ENCODE measurements at places on chromosomes 4 and X.

- DNase-seq, result no peak
Measured at GRCh38 chr4:151114338-151114737, 14.9 kb downstream of the RPS3A start.

DNA sequence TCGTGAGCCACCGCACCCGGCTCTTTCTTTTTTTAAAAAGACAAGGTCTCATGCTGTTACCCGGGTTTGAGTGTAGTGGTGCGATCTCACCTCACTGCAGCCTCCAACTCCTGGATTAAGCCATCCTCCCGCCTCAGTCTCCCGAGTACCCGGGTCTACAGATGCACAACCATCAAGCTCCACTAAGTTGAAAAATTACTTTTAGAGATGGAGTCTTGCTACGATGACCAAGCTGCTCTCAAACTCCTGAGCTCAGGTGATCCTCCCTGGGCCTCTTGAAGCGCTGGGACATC, 2.0 kb downstream of the SLC25A6 start:
- DNase-seq, result no peak

- DNase-seq, result no peak
Measured at GRCh38 chr4:180665481-180665880, 1577.7 kb upstream of the TENM3 start.

DNA sequence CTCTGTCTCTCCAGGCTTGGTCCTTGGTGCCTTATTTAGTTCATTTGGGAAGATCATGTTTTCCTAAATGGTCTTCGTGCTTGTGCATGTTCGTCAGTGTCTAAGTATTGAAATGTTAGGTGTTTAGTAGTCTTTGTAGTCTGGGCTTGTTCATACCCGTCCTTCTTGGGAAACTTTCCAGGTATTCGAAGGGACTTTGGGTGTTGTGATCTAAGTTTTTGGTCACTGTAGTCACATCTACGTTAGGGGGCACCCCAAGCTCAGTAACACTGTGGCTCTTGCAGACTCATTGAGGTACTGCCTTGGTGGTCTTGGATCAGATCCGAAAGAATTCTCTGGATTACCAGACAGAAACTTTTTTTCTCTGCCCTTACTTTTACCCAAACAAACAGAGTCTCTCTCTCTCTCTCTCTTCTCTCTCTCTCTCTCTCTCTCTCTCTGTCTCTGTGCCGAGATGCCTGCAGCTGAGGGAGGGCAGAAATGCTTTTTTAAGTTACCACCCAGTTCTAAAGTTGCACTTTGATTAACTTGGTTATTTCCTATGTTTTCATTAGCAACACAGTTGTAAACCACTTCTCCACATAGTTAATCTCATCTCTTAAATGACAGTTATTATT, 67.6 kb upstream of the SLC7A3 start:
- no peak for DNase-seq

- no peak for DNase-seq
Measured at GRCh38 chr4:88159229-88159725, 838 bp upstream of the ABCG2 start.

- no peak for DNase-seq
Measured at GRCh38 chr4:18197467-18197866, 175.9 kb upstream of the LCORL start.

GRCh38 chr4:126820631-126821030, 812.1 kb upstream of the INTU start:
- DNase-seq, result no peak

GRCh38 chr4:26022346-26023202, 108.6 kb downstream of the SMIM20 start:
- no peak for DNase-seq

DNA sequence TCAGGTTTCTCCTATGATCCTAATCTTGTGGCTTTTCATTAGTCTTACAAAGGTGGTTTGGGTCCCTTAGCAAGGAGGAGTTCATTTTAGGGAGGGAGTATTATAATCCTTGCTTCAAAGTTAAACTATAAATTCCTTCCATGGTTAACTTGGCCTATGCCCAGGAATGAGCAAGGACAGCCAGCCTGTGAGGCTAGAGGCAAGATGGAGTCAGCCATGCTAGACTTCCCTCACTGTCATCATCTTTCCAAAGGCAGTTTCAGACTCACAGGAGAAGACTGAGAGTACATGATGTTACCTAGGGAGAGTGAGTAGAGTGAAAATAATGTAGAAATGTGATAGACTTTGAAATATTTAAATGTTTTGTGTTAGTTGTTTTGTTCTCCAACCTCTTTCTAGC, 192.3 kb downstream of the GPAT3 start:
- no peak for DNase-seq

- DNase-seq, result no peak
Measured at GRCh38 chr4:173436149-173436579, 37.2 kb upstream of the SCRG1 start.

DNA sequence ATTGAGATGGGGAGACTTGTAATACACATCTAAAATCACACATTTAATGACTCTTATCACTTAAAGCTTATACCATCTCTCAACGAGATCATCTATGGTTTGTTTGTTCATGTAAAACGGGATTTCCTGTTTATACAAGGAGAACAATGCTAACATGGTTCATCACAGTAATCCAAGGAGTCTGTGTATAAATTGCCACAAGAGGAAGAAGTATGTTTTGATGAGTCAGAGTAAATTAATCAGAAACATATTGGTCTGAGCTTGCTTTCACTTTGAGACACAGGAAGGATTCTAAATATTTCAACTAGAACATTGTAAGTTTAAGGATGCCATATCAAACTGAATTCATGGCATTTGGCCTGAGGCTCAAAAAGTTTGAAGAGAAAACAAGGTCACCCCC, 594.1 kb downstream of the GLUD2 start:
- DNase-seq, result no peak

- DNase-seq, result no peak
Measured at GRCh38 chr4:88802585-88803286, 105.1 kb upstream of the NAP1L5 start.

DNA sequence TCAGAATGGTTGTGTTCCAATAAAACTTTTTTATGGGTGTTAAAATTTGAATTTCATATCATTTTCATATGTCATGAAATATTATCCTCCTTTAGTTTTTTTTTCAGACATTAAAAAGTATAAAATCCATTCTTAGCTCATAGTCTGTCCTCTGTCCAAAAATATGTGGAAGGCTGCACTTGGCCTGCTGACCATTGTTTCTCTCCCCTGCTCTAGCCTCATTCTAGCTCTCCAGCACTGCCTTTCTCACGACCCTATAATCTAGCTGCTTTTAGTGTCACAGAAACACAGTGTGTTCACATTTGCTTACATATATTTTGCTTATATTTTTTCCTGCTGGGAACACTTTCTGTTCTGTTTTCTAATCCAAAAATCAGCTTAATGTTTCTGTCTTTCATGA, 165.0 kb upstream of the ANK2 start:
- no peak for DNase-seq

- DNase-seq, result no peak
Measured at GRCh38 chr4:89904524-89904923, 9.9 kb downstream of the MMRN1 start.

GRCh38 chr4:174672276-174672675, 150.0 kb upstream of the HPGD start:
- no peak for DNase-seq

DNA sequence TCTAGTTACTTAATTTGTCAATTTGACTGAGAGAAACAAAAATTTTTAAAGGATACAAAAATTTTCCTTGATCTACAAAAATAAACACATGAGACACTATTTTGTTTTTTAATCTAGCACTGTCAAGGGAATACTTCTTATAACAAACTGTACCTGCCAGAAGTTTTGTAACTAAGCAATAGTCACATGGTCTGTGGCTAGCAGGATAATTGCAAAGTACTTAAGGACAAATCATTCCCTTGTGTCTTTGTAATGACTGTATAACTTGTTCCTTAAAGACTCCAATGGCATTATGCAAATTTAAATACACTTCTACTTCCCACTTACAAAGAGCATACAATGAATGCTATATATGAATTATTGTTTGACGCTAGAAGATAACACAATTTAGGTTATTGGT, 25.1 kb upstream of the ANK2 start:
- DNase-seq, result no peak

DNA sequence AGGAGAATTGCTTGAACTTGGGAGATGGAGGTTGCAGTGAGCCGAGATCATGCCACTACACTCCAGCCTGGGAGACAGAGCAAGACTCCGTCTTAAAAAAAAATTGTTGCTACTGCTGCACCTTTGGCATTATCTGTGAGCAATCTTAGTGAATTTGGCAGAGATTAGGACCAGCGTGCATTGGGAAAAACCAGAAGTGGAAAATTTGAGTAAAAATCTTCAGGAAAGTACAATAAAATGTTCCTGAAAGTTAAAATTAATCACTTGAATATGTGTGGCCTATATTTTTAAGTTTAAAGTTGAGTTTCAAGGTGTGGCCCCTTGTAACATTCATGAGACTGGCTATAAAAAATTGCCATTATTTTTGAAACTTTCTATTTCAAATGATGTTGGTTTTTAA, 85.1 kb downstream of the SPRY1 start:
- no peak for DNase-seq

DNA sequence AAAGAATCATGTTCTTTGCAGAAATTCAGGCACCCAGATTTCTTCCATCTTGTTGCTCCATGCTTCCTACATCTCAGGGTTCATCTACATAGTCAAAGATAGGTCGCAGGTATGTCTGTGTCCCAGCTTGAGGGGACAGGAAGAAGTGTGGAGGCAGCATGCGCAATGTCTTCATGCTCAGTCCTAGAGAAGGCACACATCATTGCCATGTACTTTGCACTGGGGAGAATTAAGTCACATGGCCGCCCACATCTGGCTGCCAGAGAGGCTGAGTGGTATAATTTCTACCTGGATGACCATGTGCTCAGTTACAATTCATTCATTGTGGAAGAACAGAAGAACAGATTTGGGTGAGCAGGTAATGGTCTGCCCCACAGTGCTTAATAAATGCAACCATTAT, 54.1 kb downstream of the GAB1 start:
- no peak for DNase-seq

GRCh38 chrX:17377091-17377717, 2.2 kb downstream of the NHS start:
- no peak for DNase-seq

DNA sequence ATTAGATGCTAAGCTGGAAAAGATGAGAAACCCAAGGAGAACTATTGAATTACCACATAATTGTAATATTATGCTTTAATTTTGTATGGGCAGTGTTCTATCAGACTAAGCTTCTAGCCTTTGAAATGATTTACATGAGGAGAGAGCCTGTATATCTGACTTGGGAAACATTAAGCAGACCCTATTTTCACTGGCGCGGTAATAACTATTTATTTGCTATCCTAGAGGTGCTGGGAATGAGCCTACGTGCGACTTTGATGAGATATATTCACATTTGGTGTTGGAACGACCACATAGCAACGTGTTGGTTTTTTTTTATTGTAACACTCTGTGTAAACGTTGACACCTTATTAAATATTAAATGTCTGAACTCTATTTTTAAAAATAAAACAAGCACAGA, 80.5 kb downstream of the CLCN4 start:
- DNase-seq, result no peak

GRCh38 chr4:153260553-153261300, 56.5 kb downstream of the TRIM2 start:
- DNase-seq, result no peak

- DNase-seq, result no peak
Measured at GRCh38 chrX:46330981-46331380, 214.2 kb downstream of the ZNF674 start.

DNA sequence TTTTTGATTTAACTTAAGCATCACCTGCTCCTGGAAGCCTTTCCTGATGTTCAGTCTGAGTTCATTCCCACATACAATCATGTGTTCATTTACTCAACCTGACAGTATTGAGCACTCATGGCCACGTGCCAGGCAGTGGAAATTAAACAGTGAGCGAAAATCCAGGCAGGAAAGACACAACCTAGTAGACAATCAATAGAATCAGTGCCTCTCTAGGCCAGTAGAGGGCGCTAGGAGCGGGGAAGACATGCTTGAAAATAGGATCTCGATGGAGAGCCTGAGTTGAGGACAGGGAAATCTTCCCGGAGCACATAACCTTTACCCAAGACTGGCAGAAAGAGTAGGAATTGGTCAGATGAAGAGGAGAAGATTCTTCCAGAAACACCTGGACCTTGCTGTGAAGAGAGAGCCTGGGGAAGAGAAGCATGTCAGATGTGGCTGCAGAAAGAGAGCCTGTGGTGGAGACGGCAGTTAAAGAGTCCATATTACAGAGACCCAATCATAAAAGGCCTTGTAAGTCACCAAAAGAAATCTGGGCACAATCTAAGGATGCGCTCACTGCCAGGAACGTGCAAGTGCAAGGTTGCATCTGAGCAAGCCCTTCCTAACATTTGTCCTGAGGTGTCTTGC, 103.5 kb downstream of the LDB2 start:
- peak; percentile 18 for DNase-seq

GRCh38 chrX:22184096-22184495, 88.6 kb upstream of the CBLL2 start:
- DNase-seq, result no peak

DNA sequence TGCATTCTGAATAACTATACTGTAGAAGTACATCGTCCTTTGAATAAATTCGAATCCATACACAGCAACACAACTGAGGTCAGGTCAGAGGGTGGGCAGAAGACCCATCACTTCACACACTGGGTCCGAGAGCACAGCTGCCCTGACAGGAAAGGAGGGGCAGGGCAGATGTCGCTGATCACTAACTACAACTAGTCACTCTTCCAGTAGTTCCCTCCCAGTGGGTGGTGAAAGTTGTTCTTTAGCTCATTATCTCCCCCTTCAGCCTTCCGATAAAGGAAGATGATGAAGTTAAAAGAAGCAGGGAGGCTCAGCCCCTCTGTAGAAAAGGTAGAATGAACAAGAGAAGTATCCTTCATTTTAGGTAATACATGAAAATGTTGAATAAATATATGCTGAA, 278.9 kb downstream of the INPP4B start:
- DNase-seq, result peak; percentile 78

- DNase-seq, result no peak
Measured at GRCh38 chr4:55675196-55675793, 39.2 kb upstream of the NMU start.

DNA sequence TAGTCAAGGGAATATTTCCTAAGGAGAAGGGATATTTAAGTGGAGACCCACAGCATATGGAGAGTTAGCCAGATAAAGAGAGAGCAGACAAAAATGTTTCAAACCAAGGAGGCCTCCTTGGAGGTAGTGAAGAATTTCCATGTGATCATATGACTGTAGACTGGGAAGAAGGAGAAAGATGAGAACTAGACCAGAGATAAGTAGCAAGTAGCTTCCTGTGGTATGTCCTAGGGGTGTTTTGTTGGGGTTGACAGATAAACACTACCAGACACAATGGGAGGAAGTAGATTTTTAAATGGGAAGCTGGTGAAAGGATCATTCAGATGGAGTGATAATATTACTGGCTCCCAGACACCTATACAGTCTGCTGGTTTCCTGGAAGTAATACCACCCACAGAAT, 13.6 kb downstream of the SYAP1 start:
- DNase-seq, result no peak
